ENCODE measurements at places on chromosomes 7 and 10. TPM values are rescaled to one million over a fixed set of nuclear protein-coding genes. Genes with fewer than 3 reads are reported as not detected.

WDR86 gene
- total RNA-seq, result 9.7 TPM

LCOR gene
- 63.0 TPM for total RNA-seq

OLAH gene
- 3.8 TPM for total RNA-seq

TMEM196 gene
- total RNA-seq, result not detected

MYH16 gene
- total RNA-seq, result not detected

DNA sequence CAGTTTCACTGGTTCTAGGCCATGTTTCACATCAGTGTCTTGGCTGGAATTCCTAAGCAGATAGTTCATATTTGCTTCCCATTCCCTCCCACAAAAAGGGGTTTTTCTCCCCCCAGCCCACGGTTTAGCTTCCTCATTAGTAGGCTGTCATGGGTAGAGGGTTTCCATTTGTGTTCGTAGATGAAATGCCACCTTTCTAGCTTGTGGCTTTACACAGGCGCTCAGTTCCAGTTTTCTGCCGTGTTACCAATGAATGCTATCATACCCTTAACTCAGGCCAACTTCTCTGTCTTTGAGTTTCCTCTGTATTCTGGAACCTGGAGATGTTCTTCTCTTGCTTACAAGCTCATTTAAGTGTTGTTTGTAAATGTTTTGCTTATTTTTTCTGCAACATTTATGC is 26.8 kb downstream of the CALD1 start:
- DNase-seq, result no peak
- H3K27ac ChIP-seq, result no peak overlapping the region
- H3K27me3 ChIP-seq, result peaks cover 7% of the 10 kb centered on the region
- H3K36me3 ChIP-seq, result no peaks in the 10 kb centered on the region
- H3K4me1 ChIP-seq, result no peaks in the 10 kb centered on the region

- peaks cover 32% of the 10 kb centered on the region for H3K4me1 ChIP-seq
- no peaks in the 10 kb centered on the region for H3K27me3 ChIP-seq
- peaks cover 2% of the 10 kb centered on the region for H3K36me3 ChIP-seq
- peak overlapping the region; percentile 99 for H3K27ac ChIP-seq
- DNase-seq, result peak; percentile 48
- H3K4me3 ChIP-seq, result peak overlapping the region; percentile 93
These were observed 170.0 kb downstream of the PRKCQ start for GRCh38 chr10:6409971-6410643.

DNA sequence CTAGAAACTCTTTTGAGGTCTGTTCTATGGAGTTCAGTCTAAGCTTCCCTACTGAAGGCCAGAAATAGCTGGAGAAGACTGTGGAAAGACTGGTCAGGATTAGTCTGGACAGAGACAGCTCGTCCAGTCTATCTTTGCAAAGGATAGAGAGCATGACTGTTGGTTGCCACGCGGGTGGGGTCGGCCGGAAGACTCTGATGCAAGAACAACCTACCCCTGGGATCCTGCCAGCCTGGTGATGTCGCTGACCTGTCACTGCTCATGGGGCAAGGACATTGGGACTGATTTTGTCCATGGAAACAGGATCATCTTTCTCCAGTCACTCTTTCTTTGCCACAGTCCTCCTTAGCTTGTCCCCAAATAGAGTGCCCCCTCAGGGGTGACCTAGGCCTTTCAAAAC is 337.6 kb upstream of the NPSR1 start:
- peaks cover 39% of the 10 kb centered on the region for H3K27me3 ChIP-seq
- H3K4me1 ChIP-seq, result peaks cover 10% of the 10 kb centered on the region
- no peak overlapping the region for H3K4me3 ChIP-seq
- no peak for DNase-seq

- no peaks in the 10 kb centered on the region for H3K36me3 ChIP-seq
- H3K27ac ChIP-seq, result no peak overlapping the region
- no peaks in the 10 kb centered on the region for H3K27me3 ChIP-seq
- H3K4me1 ChIP-seq, result no peaks in the 10 kb centered on the region
- H3K4me3 ChIP-seq, result no peak overlapping the region
These were observed 123.0 kb upstream of the SGCE start for GRCh38 chr7:94778711-94779459.

- H3K27me3 ChIP-seq, result no peaks in the 10 kb centered on the region
- DNase-seq, result no peak
- H3K4me1 ChIP-seq, result peaks cover 2% of the 10 kb centered on the region
- no peaks in the 10 kb centered on the region for H3K36me3 ChIP-seq
- H3K4me3 ChIP-seq, result no peak overlapping the region
- no peak overlapping the region for H3K27ac ChIP-seq
These were observed 42.4 kb downstream of the DNAH11 start for GRCh38 chr7:21585070-21585724.

GRCh38 chr10:113148901-113149300 is 198.9 kb downstream of the TCF7L2 start:
- no peak overlapping the region for H3K4me3 ChIP-seq
- H3K4me1 ChIP-seq, result no peaks in the 10 kb centered on the region
- peaks cover 6% of the 10 kb centered on the region for H3K36me3 ChIP-seq

DNA sequence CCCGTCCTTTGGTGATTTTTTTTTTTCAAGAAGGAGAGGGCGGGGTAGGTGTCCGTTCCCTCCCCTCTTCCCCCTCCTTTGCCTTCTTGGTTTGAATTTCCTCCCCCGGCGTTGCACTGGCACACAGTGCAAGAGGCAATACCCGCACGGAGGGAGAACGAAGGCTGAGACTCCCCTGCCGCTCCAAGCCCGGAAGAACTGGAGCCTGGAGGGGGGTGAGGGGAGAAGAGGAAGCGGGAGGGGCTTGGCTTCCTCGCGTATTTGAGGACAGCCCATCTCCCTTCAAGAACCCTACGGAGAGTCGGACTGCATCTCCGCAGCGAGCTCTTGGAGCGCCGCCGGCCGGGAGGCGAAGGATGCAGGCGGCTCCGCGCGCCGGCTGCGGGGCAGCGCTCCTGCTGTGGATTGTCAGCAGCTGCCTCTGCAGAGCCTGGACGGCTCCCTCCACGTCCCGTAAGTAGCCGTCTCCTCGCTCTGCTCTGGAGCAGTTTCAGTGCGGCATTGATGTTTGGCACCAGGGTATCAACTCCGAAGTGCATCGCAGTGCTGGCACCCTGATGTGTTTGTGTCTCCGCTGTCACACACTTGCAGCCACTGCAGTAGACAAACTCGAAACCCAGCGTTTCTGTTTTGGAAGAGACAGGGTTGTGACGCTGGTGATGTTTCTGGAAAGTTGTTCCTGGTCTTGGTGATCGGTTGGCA is at the start of gene CNTNAP2:
CNTNAP2 (plus strand) TSS at position 281 of the 702 bp plus-strand sequence; CDS start at position 357, 76 bp downstream.
- DNase-seq, result no peak
- no peak within 1 kb of the TSS for H3K27ac ChIP-seq
- H3K27me3 ChIP-seq, result peaks cover 18% of the 10 kb centered on the region
- peaks cover 5% of the 10 kb centered on the region for H3K4me1 ChIP-seq

DNA sequence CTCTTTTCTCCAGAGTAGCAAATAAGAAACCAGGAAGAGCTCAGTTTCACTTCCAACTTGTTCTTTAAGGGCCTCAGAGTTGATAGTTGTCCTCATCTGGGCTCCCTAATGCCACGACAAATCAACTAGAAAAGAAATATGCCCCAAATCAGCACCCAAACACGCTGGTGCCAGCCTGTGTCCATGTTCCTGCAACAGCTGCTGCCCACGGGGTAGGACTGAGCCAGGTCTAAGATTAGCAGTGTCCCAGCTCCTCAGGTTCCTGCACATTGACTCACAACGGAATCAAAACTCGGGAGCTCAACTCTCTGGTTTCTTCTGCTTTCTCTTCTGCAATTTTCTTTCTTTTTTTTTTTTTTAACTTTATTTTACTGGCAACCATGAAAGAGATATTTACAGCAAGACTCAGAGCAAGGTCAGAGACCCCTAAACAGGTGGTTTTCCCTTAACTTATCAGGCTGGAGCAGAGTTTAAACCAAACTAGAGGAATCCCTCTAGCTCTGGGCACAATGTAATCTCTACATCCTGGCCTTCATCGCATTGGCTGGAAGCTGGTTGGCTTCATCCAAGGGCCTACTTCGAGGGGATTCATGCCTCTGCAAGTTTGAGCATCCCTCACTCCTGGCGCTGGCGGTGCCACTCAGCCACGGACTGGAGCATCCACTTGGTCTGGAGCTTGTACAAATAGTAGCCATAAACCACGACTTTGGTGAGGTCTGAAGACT is 126.1 kb downstream of the PFKFB3 start:
- H3K27me3 ChIP-seq, result no peaks in the 10 kb centered on the region
- peaks cover 6% of the 10 kb centered on the region for H3K36me3 ChIP-seq
- no peak overlapping the region for H3K4me3 ChIP-seq
- DNase-seq, result no peak

DNA sequence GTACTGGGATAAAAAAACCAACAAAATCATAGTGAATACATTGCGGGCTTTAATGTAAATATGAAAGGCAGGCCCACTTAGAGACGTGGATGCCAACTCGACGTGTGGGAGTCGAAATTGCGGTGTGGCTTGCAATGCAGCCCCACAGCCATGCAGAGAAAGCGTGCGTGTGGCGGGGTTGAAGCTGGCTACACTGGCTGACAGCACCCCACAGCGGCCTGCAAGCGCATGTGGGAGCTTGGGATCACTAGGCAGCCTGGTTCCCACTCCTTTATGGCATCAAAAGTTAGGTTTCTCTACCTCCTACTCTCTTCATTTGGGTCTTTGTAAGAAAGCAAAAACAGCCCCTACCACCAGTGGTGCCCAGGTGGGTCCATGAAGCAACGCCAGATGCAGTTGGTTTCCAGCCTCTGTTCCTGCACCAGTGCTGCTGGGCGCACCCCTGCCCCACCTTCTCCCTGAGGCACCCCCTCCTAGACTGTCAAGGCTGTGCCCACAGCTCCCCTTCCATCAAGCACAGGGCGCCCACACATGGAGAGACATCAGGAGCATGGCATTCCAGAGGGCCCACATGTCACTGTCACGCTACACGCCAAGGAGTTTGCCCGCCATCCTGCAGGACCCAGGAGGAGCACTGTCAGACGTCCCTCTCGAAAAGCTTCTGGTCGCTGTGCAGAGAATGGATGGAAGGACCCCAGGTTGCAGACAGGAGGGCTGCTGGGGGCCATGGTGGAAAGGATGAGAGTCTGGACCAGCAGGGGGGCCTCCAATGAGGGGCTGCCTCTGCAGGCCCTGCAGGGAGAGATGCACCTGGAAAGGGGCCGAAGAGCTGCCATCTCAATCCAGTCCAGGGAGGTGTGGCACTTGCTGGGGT is 142.9 kb downstream of the PAXIP1 start:
- DNase-seq, result no peak
- no peaks in the 10 kb centered on the region for H3K36me3 ChIP-seq
- H3K4me3 ChIP-seq, result no peak overlapping the region

DNA sequence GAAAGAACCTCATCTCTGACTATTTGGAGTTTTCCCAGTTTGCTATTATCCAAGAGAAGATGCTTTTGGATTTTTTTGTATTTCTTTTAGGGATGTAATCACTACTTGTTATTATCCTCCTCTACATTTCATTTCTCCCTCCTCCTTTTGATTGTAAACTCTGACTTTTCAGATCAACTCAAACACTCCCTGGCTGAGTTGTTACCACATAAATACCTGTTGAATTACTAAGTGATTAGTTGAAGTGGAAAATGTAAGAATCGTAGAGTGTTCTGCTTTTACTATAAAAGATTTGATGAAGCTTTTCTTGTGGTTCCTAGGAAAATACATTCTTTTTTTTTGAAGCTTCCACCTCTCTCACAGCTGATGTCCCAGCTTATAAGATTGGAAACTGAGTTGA is 164.1 kb upstream of the C1GALT1 start:
- H3K36me3 ChIP-seq, result peaks cover 3% of the 10 kb centered on the region
- no peak overlapping the region for H3K4me3 ChIP-seq
- H3K27me3 ChIP-seq, result peaks cover 18% of the 10 kb centered on the region
- no peak for DNase-seq
- H3K4me1 ChIP-seq, result no peaks in the 10 kb centered on the region

- H3K27ac ChIP-seq, result no peak overlapping the region
- H3K36me3 ChIP-seq, result no peaks in the 10 kb centered on the region
- peaks cover 4% of the 10 kb centered on the region for H3K27me3 ChIP-seq
These were observed 4.6 kb upstream of the ZNF22 start for GRCh38 chr10:44995914-44996669.

GRCh38 chr10:93417921-93418320 is 64.2 kb downstream of the MYOF start:
- H3K4me1 ChIP-seq, result peaks cover 28% of the 10 kb centered on the region
- H3K27ac ChIP-seq, result no peak overlapping the region
- DNase-seq, result no peak
- peaks cover 2% of the 10 kb centered on the region for H3K36me3 ChIP-seq
- H3K4me3 ChIP-seq, result no peak overlapping the region
- H3K27me3 ChIP-seq, result peaks cover 8% of the 10 kb centered on the region

DNA sequence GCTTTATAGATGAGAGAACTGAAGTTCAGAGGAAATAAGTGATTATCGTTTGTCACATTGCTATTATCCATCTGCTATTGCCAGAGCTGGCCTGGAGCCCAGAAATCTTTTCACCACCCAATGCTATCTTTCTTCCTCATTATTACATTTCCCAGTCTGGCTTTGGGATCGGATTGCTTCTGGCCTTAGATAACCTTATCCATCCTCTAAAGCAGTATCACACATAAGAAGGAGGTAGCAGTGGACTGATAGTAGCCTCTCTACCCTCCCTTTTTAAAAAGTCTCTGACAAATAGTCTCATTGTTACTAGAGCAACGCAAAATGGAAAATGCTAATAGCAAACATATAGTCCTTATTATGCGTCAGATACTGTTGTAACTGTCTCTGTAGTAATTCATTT is 1.3 kb upstream of the CLDN12 start:
- H3K4me3 ChIP-seq, result no peak overlapping the region
- no peaks in the 10 kb centered on the region for H3K27me3 ChIP-seq
- no peaks in the 10 kb centered on the region for H3K36me3 ChIP-seq
- DNase-seq, result no peak
- peak overlapping the region; percentile 98 for H3K27ac ChIP-seq

DNA sequence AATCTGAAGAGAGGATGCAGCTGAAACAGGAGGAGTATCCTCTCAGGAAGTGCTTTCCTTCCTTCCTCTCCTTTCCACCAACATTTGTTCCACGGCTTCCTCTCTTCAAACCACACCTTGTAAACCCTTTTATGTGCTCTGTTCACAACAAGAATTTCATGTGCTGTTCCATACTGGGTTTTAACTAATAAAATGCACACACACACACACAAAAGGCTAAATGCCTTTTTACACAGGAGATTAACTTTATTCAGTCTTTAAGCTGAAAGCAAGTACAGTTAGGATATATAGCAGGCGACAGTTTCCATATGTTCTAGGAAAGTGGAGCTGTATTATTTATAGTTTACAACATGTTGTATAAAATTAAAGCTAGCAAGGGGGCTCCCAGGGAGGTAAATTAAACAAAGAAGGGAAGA is 106.7 kb downstream of the REEP3 start:
- H3K27me3 ChIP-seq, result no peaks in the 10 kb centered on the region
- H3K27ac ChIP-seq, result no peak overlapping the region
- peaks cover 25% of the 10 kb centered on the region for H3K4me1 ChIP-seq
- H3K4me3 ChIP-seq, result no peak overlapping the region

- H3K27ac ChIP-seq, result no peak overlapping the region
- no peak overlapping the region for H3K4me3 ChIP-seq
- H3K27me3 ChIP-seq, result peaks cover 16% of the 10 kb centered on the region
- H3K4me1 ChIP-seq, result no peaks in the 10 kb centered on the region
These were observed 6.0 kb downstream of the ABCA13 start for GRCh38 chr7:48177271-48177670.

Measured in T-helper 17 cell (primary cell).